ENCODE measurements at places on chromosomes 2 and 18. TPM values are rescaled to one million over a fixed set of nuclear protein-coding genes. Genes with fewer than 3 reads are reported as not detected.

The KYNU gene
- 3.3 TPM for total RNA-seq

The NPPC gene
- not detected for total RNA-seq

The MROH2A gene
- not detected for total RNA-seq

The UCN gene
- 0.33 TPM for total RNA-seq

The LYPD1 gene
- not detected for total RNA-seq

The NYAP2 gene
- not detected for total RNA-seq

The CAVIN2 gene
- 3.2 TPM for total RNA-seq

The AGXT gene
- total RNA-seq, result not detected

The GALR1 gene
- not detected for total RNA-seq

The MOB1A gene
- total RNA-seq, result 125 TPM

The IL36B gene
- not detected for total RNA-seq

The SERPINB13 gene
- total RNA-seq, result 12.4 TPM

The CPO gene
- not detected for total RNA-seq

Data from mammary epithelial cell (primary cell).